ENCODE measurements at places on chromosomes 2 and 18. TPM values are rescaled to one million over a fixed set of nuclear protein-coding genes. Genes with fewer than 3 reads are reported as not detected.

SIX3 gene
- 2.0 TPM for total RNA-seq

LMAN2L gene
- 29.5 TPM for total RNA-seq

ZC3H6 gene
- total RNA-seq, result 1.4 TPM

PDE11A gene
- 0.43 TPM for total RNA-seq

FAM124B gene
- total RNA-seq, result 0.56 TPM

LOXL3 gene
- 16.8 TPM for total RNA-seq

BOLL gene
- 0.38 TPM for total RNA-seq

HOXD9 gene
- total RNA-seq, result 4.4 TPM

GRCh38 chr2:224146356-224147160 lies 107.5 kb upstream of the SERPINE2 start:
- H3K27me3 ChIP-seq, result no peaks in the 10 kb centered on the region
- H3K4me3 ChIP-seq, result no peak overlapping the region
- H3K27ac ChIP-seq, result no peak overlapping the region
- no peaks in the 10 kb centered on the region for H3K36me3 ChIP-seq
- H3K4me1 ChIP-seq, result no peaks in the 10 kb centered on the region
- DNase-seq, result no peak

DNA sequence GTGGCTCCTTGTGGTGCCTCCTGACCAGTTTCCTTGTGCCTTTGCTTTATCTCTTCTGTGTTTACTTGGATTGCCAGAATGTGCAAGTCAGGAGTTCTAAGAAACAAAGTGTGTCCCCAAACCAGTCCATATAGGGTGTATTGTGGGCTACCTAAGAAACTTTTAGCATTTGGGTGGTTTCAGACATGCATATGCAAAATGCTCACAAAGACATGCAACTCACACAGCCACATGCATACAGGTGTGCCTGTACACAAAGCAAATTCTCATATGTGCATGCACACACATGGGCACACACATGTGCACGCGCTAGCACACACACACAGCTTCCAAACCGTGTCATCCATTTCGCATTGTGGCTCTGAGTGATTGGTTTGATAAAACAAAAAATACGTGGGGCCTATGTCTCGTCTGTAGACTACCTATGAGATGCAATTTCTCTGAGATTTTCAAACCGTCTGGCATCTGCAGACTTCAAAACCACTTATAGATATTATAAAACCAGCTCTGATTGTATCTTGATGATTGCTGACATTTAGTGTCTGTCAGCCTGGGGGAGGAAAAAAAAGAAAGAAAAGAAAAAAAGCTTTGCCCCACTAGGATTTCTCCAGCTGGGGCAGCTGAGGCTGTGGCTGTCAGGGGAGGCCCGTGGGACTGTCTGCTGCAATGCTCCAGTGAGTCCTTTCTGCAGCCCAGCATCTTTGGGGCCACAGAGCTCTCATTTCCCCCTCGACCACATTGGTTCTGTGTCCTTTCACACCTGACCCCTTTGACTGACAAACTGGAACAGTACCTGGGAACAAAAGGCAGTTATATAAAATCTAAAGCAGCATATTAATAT lies 556.1 kb downstream of the CMPK2 start:
- no peaks in the 10 kb centered on the region for H3K4me1 ChIP-seq
- H3K36me3 ChIP-seq, result no peaks in the 10 kb centered on the region
- H3K27ac ChIP-seq, result no peak overlapping the region
- no peak for DNase-seq

DNA sequence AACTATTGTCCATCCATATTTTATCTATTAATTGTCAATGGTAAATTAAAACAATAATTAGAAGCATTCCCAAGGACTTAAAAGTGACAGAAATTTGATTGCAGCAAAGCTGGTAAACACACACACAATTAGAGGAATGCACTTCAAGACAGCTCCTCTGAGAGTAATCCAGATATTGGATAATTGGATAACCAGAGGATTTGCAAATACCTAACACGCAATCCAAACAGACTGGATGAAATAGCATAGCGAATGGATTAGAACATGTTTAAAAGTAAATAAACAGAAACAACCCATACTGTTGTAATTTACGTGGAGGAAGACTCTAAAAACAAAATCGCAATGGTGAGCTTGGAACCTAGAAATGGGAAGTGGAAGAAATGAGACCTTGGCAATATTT lies 239.8 kb downstream of the METTL4 start:
- H3K4me3 ChIP-seq, result peak overlapping the region; percentile 4
- no peak for DNase-seq
- H3K4me1 ChIP-seq, result peaks cover 16% of the 10 kb centered on the region
- H3K27ac ChIP-seq, result peak overlapping the region; percentile 90
- H3K27me3 ChIP-seq, result no peaks in the 10 kb centered on the region
- H3K36me3 ChIP-seq, result no peaks in the 10 kb centered on the region

- DNase-seq, result no peak
- no peaks in the 10 kb centered on the region for H3K27me3 ChIP-seq
- no peaks in the 10 kb centered on the region for H3K36me3 ChIP-seq
- no peaks in the 10 kb centered on the region for H3K4me1 ChIP-seq
- no peak overlapping the region for H3K27ac ChIP-seq
These were observed 80.8 kb downstream of the RHBDD1 start for GRCh38 chr2:226916669-226917068.

GRCh38 chr2:190695739-190696138 lies 46.9 kb downstream of the NAB1 start:
- DNase-seq, result no peak
- no peaks in the 10 kb centered on the region for H3K4me1 ChIP-seq
- H3K36me3 ChIP-seq, result peaks cover 20% of the 10 kb centered on the region
- H3K27me3 ChIP-seq, result no peaks in the 10 kb centered on the region
- no peak overlapping the region for H3K27ac ChIP-seq

DNA sequence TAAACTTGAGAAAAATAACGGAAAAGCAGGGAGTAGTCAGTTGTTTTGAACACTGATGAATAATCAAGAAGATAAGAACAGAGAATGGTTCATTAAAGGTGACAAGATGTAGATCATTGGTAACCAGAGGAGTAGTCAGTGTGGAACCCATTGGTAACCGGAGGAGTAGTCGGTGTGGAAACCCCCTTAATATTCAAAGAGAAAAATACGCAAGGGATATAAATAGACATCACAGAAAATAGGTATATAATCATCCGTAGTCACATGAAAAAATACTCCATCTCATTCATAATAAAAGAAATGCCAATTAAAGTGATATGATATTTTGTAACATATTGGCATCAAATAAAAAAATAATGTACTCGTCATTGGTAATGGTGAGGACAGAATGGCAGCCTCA lies 70.6 kb upstream of the EPAS1 start:
- H3K4me1 ChIP-seq, result no peaks in the 10 kb centered on the region
- no peak overlapping the region for H3K27ac ChIP-seq
- H3K4me3 ChIP-seq, result no peak overlapping the region
- no peaks in the 10 kb centered on the region for H3K36me3 ChIP-seq
- no peak for DNase-seq

GRCh38 chr18:76988827-76989646 lies 143.5 kb downstream of the MBP start:
- H3K36me3 ChIP-seq, result no peaks in the 10 kb centered on the region
- H3K27me3 ChIP-seq, result no peaks in the 10 kb centered on the region
- no peak overlapping the region for H3K4me3 ChIP-seq
- DNase-seq, result no peak

DNA sequence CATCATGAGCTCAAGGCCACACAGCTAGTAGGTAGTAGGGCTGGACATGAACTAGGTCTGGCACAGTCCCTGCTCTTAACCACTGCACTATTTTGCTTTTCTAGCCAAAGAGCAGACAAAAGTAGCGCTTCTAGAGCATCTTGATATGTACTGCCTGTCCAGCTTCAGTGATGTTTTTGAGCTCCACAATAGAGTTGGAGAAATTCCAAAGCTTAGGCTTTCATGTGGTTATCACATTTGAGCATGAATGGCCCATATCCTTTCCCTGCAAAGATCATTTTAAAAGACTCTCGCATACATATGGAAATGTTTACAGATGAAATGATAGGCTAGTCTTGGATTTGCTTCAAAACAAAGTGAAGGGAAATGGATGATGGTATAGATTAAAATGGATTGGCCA lies 128.7 kb downstream of the MAP3K20 start:
- H3K4me3 ChIP-seq, result no peak overlapping the region
- DNase-seq, result peak; percentile 35
- no peaks in the 10 kb centered on the region for H3K4me1 ChIP-seq
- H3K27me3 ChIP-seq, result no peaks in the 10 kb centered on the region
- no peak overlapping the region for H3K27ac ChIP-seq

- H3K4me1 ChIP-seq, result no peaks in the 10 kb centered on the region
- no peak overlapping the region for H3K27ac ChIP-seq
- H3K4me3 ChIP-seq, result no peak overlapping the region
- DNase-seq, result peak; percentile 30
- no peaks in the 10 kb centered on the region for H3K27me3 ChIP-seq
- H3K36me3 ChIP-seq, result no peaks in the 10 kb centered on the region
These were observed 61.4 kb downstream of the CPS1 start for GRCh38 chr2:210617732-210618330.

GRCh38 chr18:53796040-53796729 lies 428.3 kb downstream of the MBD2 start:
- no peak overlapping the region for H3K27ac ChIP-seq
- H3K27me3 ChIP-seq, result no peaks in the 10 kb centered on the region
- no peak for DNase-seq
- H3K36me3 ChIP-seq, result no peaks in the 10 kb centered on the region
- H3K4me1 ChIP-seq, result no peaks in the 10 kb centered on the region

- no peak overlapping the region for H3K27ac ChIP-seq
- no peaks in the 10 kb centered on the region for H3K27me3 ChIP-seq
- peaks cover 2% of the 10 kb centered on the region for H3K36me3 ChIP-seq
- no peaks in the 10 kb centered on the region for H3K4me1 ChIP-seq
- DNase-seq, result no peak
These were observed 36.8 kb upstream of the GBX2 start for GRCh38 chr2:236204953-236205352.

- no peak overlapping the region for H3K4me3 ChIP-seq
- DNase-seq, result no peak
- H3K27me3 ChIP-seq, result no peaks in the 10 kb centered on the region
These were observed 102.1 kb upstream of the CDC42EP3 start for GRCh38 chr2:37773371-37774130.
